Renal cortical epithelial cell (primary cell): ENCODE measurements at places on chromosomes 3 and 15. TPM values are rescaled to one million over a fixed set of nuclear protein-coding genes. Genes with fewer than 3 reads are reported as not detected.

DNA sequence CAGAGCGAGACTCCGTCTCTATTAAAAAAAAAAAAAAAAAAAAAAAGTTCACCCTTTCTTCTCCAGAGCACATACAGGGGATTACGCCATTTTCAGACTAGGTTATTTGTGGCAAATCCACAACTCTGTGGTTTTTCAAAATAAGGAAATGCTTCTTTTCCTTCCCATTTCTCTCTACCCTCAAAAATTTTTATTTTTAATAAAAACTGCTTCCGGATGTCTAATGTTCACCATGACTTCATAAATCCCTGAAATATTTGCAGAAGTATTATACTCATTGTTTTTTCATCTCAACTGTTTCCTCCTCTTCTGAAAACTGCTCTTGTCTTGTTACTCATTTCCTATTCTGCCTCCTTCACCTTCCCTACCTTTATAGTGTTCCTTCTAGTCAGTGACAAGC is 45.0 kb upstream of the SLC12A8 start:
- no peak for DNase-seq

DNA sequence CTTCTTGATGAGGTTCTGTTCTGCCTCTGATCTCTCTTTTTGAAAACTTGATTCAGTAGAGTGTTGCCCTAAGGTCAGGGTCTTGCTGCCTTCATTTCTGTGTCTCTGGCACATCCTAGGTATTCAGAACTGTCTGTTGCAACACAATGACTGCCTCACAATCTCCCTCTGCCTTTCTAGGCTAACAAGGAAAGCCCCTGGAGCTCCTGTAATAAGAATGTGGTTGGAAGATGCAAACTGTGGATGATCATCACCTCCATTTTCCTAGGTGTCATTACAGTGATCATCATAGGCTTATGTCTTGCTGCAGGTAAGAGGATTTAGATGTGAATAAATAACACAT is 7.0 kb downstream of the C3orf52 start:
- peak; percentile 53 for DNase-seq

DNA sequence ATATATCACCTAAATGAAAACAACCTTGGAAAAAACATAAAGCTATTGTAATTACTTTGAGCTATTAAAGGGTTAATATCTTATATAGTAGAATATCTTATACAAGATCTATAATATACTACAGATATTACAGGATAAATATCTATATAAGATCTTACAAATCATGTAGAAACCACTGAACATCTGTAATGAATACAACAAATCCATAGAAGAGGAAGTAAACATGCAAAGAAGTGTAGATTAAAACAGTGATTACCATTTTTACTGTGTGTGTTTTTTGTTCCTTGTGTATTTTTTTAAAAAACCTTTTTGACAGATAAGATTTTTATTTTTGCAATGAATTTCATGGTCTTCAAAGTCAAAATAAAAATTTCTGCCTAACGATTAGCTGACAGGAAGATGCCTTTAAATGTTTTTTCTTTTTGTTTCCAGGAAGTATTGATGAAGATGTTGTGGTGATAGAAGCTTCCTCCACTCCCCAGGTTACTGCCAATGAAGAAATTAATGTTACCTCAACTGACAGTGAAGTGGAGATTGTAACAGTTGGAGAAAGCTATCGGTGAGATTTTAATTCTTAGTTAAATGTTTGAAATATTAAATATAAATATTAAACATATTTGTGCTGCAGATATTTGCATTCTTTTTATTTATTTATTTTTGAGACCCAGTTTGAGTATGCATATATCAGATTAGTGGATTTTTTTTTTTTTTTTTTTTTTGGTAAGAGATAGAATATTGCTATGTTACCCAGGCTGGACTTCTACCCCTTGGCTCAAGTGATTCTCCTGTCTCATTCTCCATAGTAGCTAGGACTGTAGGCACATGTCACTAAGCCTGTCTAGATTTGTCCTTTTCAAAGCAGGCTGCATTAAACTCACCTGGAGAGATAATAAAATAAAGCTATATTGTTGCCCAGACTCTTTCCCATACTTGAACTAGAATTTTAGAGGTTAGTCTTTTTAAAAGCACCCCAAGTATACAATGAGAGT is 52.8 kb upstream of the CCNB2 start:
- DNase-seq = no peak

GRCh38 chr3:112411425-112411824 is 78.5 kb downstream of the CD200 start:
- no peak for DNase-seq

DNA sequence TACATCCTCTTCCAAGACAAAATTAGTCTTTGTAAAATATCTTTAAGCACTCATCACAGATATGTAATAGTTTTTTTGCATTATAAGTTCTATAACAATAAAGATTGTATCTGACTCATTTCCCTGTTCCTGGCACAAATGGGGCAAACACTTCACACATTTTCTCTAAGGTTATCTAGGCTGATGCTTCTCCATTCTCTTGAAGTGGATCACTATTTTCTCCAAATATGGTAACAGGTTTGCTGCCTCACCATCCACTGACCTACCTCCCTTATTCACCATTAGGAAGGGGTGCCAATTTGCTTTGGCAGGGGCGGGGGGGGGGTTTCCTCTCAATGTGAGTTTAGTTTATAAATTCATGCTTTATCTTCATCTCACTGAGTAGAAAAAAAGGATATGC is 767.7 kb upstream of the LMCD1 start:
- no peak for DNase-seq

DNA sequence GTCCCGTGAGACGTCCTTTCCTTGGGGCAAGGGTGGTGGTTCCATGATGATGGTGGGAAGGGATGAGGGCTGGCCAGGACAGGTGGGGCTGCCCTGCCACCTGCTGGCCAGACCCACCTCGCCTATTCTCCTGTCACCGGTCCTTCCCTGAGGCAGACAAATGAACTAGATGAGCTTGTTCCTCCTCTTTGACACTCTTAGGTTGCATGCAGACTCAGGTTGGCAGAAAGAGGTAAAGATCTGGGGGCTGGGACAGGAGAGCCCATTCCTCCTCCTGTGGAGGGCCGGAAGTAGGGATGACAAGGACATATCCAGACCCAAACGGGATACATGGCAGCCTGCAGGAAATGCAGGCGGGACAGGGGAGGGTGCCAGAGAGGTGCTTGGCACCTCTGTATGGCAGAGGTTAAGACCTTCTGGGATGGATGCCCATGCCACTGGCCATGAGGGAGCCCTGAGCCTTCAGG is 38.6 kb downstream of the ACSBG1 start:
- no peak for DNase-seq

DNA sequence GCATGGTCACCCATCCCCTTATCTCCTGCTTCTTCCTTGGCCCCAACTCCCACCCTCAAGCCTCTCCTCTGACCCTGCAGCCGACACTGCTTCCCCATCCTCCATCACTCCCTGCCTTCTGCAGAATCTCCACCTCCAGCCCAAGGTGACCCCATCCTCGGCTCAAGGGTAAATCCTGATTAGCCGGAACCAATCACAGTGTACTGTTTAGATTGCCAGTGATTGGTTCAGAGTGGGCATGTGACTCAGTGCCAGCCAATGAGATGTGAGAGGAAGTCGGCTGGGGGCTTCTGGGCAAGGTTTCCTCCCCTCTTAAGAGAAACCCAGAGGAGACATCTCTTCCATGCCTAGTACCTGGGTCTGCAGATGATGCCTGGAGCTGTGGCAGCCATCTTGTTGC is 10.3 kb downstream of the CACNA2D2 start:
- DNase-seq = no peak

DNA sequence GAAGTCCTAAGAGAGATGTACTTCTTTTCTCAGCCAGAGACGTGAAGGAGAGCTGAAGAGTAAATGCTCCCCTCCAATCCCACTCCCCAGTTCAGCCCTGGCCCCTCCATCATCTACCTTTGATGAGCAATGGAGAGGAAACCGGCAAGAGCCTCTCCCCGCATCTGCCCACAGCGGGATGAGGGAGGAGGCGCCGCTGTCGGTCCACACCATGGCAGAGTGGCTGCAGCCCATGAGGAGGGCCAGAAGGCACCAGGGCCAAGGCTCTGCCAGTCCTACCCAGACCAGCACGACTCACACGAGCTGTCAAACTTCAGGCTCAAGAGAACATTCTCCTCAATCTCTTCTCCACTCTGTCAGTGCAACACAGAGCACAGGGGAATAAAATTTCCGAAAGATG is 129.8 kb downstream of the OSBPL10 start:
- no peak for DNase-seq

DNA sequence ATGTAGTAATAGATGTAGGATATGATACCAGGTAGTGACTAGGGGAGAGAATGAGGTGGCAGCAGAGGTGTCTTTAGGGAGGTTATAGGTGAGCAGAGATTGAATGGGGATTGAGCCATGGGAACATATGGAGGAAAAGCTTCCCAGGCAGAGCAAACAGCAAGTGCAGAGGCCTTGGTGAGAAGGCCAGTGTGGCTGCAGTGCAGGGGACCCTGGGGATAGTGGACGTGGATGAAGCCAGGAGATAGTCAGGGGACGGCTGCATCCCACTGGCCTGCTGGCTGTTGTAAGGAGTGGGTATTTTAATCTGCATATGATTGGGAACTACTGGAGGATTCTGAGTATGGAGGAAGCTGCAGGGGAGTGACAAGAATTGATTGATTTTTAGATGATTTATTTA is 62.7 kb upstream of the TRAK1 start:
- DNase-seq = no peak

- no peak for DNase-seq
These were observed 38.3 kb downstream of the IFT57 start for GRCh38 chr3:108183971-108184370.

- no peak for DNase-seq
These were observed 71.3 kb upstream of the FNDC3B start for GRCh38 chr3:171967932-171968678.

DNA sequence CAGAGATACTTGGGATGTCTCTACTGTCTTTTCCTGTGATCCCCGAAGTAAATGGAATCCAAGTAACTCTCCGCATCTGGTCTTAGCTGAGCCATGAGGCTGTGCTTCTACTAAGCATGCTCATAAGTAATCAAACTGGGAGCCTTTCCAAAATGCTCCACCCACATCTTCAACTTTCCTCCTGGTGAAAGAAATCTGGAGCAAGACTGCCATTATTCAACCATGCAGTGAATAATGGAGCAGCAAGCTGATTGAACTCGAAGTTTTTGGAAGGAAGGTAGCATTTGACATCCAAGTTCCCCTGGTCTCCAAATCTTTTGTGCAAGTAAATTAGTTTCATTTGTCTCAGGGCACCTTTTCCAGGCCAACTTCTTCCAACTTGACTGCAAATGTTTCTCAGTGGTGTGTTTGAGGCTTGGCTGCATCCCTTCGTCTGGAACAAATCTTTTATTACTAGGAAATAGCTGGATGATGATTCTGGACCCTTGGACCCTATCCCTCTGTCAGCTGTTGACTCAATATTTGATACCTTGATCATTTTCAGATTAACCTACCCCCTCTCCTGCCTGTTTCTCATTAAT is 19.4 kb downstream of the GXYLT2 start:
- peak; percentile 45 for DNase-seq

- no peak for DNase-seq
These were observed 68.7 kb upstream of the PRR23C start for GRCh38 chr3:139113231-139113992.

DNA sequence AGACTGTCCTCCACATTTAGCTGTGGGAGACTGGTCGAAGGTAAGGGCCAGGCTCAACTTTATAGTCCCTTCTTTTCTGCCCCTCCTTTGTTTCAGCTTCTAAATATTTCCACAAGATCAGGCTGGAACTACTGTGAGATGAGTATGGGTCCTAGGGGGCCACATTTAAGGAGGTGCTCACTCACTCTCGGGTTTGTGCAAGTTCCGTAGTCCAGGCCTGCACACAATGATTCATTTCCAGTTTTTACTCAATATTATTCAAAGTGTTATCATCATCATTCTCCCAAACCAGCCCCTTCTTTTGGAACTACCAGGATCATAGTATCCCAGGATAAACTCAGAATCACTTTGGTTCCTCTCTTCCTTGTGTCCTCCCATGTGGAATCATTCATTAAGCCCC is 289.1 kb downstream of the ADAMTSL3 start:
- DNase-seq = no peak

DNA sequence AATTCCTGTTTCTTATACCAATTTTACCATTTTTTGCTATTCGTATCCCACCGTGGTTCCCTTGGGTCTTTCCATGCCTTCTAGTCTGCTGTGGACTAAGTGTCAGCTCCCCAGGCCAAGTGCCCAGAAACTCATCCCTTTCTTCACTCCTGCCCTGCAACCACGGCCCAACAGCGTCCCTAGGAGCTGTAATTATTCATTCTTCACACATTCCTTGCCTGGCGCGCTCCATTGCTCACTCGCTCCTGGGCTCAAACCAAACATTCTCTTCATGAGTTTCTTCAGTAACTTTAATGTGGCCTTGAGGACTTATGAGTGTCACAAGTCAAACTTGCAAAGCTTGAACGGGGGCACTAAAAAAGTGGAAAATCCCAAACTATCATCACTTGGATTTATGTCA is 15.7 kb downstream of the GABRB3 start:
- no peak for DNase-seq

DNA sequence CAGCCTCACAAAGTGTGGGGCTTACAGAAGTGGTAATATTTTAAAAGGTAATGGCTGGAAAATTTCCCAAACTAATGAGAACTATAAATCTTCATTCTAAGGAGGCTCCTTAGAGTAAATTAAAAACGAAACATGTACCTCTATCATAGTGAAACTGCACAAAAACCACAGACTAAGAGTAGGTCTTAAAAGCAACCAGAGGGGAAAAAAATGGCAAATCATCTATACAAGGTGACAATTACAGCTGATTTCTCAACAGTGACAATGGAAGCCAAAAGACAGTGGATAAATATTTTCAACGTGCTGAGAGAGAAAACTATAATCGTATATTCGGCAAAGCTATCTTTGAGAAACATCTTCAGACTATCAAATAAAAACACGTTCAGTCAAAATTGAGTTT is 20.6 kb downstream of the HEG1 start:
- DNase-seq = no peak

DNA sequence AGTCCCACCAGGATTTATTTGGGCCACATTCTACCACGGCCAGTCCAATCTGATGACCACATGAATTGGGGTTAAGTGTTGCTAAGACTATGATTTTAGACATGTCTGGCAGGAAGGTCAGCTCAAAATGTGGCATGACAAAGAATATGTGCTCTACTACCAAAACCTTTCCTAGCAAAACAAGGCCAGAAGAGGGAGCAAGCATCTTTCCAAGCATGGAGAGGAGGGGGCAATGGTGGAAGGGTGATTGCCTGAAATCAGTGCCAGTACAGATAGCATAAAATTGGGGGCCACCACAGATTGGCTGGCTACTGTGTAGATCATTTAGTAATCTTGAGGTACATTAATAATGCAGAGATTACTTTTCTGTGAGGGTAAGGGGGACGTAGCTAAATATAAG is 43.2 kb downstream of the TMEM39A start:
- DNase-seq = no peak

ROBO2 gene
- total RNA-seq = 1.1 and 1.2 TPM in 2 replicates

OXTR gene
- 1.2 and 6.9 TPM in 2 replicates for total RNA-seq

MUC4 gene
- total RNA-seq = 0.05 and 3.5 TPM in 2 replicates

LTK gene
- total RNA-seq = 0.25 and 1.0 TPM in 2 replicates

IL5RA gene
- total RNA-seq = not detected in 2 replicates

CPNE4 gene
- 0.05 and 0.35 TPM in 2 replicates for total RNA-seq

SLC12A8 gene
- 18.7 and 28.3 TPM in 2 replicates for total RNA-seq
